ENCODE measurements at places on chromosomes 11 and 22.

DNA sequence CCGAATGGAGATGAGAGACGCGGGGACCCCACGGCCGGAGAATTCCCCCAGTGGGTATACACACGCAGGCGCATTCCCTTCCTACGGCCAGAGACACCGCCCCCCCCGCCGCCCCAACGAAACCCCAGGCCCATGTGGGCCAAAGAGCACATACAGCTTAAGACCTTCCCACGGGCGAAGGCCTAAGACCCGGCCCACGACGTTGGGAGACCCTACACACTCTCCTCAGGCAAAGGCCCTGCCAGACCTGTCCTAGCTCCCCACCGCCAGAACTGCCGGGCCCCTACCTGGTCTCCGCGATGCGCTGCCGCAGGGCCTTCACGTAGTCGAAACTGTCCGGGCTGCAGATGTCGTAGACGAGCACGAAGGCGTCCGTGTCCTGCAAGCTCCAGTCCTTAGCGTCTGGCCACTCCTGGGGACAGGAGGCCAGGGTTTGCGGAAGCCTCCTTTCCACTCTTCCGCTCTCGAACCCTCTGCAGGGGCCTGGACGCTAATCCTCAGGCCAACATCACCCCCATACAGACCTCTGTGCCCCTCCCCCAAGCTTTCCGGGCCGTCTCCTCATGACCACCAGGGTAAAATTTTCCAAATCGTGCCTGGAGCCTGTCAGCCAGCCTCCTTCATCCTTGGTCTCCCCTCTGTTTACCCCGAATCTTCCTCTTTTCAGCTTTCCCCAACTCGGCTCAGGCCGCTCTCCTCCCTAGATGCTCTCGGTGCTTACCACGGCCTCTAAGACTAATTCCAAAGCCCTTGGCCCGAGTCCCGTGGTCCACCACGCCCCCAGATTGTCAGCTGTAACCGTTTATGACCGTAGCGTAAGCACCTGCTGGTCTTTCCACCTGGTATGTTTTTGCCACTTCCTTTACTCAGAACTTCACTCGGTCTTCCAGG is 1.7 kb downstream of the RASL10A start:
- no peak for DNase-seq

DNA sequence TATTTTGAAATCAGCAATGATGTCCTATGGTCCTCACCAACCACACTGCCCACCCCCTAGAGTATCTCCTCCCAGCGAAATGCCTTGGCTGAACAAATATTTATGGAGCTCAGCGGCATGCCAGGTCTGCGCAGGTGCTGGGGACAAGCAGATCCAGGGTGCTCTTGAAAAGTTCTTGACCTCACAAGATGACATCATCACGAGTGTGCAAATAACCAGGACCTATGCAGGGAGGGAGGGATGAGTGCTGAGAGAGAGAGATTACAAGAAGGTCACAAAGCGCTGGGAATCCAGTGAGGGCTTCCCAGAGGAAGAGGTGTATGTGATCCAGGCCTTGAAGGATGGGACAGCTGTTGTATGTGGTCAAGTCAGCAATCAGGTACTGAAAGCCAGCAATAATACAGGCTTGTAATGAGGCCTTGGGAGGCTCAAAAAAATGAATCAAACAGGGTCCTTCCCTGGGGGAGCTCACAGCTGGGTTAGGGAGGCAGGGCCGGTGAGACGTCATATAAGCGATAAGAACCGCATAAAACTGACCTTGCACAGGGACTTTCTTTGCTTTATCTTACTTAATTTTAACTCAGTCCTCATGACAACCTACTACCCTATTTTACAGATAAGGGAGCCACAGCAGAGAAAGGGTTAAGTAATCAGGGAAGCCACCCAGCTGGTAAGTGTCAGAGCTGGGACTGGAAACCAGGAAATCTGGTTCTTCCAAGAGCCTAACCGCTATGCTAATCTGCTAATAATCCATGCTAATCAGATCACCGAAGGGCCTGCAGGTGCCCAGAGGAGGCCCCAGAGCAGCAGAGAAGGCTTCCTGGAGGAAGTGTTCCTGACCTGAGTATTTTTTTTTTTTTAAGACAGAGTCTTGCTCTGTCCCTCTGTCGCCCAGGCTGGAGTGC is 8.2 kb downstream of the ARRB1 start:
- no peak for DNase-seq

DNA sequence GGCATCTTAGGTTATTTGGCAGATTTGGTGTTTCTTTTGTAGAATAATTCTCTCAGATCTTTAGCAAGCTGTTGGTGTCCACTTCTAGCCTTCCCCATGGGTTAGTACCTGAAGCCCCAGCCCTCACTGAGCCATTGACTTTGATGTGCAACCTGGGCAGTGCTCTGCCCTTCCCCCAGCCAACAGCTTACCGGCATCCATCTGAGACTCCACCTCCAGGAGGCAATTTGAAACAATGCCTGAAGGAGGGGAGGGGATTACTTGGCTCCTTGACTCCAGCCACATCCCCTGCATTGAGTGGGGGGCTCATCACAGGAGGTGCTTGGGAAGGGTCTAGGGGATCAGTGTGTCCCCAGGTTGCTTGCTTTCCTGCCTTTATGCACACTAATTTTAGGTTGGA is 114.8 kb downstream of the TRIM29 start:
- no peak for DNase-seq

DNA sequence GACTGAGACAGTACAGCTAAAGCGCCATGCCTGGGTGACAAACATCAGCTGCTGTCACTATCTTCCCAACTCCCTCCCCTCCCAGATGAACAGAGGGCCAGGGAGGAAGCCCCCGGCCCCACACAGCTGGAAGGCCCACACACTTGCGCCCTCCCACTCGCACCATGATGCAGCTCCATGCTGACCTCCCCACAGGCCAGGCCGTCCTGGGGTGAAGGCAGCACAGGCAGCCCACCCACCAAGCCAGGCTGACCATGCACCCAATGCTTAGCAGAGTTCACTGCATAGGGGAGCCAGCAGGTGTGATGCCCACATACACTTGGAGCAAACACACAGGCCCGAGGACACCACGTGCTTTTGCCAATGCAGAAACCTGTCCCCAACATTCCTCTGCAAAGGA is 22.1 kb downstream of the LRFN4 start:
- no peak for DNase-seq

GRCh38 chr22:20156611-20157429 is 6.0 kb upstream of the CCDC188 start:
- DNase-seq = peak; percentile 61

- DNase-seq = no peak
Observed at GRCh38 chr22:43471606-43472135, 59.9 kb downstream of the MPPED1 start.

DNA sequence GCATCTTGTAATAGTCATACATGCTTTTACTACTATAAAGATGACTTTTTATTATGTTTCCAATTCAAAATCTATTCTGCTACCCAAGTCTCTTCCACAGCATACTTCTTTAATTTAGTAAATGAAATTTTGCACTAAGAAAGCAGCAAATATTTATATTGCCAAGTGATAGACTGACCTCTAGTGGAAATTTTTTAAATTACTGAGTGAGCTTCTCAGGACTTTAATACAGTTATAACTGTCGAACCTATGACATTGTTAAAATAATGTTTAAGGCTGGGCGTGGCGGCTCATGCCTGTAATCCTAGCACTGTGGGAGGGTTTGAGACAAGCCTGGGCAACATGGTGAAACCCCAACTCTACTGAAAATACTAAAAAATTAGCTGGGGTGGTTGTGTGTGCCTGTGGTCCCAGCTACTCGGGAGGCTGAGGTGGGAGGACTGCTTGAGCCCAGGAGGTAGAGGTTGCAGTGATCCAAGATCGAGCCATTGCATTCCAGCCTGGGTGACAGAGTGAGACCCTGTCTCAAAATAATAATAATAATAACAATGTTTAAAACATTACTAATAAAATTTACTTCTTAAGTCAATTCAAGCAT is 27.3 kb downstream of the STK33 start:
- peak; percentile 65 for DNase-seq

GRCh38 chr11:64870176-64870892 is 8.1 kb downstream of the EHD1 start:
- no peak for DNase-seq

- no peak for DNase-seq
Observed at GRCh38 chr11:969651-970205, 44.1 kb downstream of the AP2A2 start.

- DNase-seq = no peak
Observed at GRCh38 chr11:66720223-66720898, 8.7 kb downstream of the SPTBN2 start.

DNA sequence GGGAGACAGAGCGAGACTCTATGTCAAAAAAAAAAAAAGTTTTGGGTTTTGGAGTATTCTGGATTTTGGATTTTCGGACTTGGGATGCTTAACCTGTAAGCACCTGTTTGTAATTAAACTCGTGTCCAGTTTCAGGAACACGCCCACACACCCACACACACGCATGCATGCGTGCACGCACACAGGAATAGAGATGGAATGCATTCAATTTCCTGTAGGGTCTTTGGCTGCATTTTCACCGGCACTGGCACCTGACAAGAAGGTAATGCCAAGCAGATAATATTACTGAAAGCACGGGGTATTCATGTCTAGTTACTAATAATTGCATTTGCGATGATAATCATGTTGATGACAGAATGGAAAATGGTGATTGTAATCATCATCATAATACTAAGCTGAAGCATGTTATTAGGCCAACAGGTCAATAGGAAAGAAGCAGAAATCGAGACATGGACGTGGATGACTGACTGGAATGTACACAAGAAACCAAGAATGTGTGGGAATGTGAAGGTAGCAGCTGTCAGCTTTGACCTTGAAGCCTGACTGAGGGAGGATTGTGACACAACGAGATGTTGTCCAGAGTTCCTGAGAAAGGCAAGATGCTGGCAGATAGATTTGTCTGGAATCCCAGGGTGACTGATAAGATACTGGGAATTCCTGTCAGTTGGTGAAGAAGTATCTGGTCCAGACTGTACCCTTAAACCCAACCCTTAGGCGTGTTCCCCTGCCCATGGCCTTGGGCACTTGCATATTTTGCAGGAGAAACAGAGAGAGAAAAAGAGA is 108.6 kb downstream of the SYN3 start:
- DNase-seq = no peak

GRCh38 chr11:97570636-97571035 is 1180.8 kb downstream of the JRKL start:
- DNase-seq = no peak

DNA sequence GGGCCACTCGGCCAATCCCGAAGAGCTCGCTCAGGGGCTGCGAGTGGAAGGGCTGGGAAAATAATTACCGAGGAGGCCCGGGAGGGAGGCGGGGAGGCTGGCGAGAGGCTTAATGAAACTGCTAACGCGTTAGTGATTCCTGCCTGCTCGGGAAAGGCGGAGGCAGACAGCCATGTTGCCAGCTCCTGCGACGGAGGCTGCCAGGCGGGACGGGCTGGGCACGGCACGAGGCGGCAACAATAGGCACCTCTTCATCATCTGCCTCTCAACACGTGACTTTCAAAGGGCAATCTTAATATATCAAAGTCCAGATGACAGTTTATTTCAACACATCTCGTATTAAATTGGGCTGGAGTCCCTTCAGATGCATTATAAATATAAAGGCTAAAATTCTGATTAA is 68.0 kb upstream of the TCF20 start:
- DNase-seq = no peak

DNA sequence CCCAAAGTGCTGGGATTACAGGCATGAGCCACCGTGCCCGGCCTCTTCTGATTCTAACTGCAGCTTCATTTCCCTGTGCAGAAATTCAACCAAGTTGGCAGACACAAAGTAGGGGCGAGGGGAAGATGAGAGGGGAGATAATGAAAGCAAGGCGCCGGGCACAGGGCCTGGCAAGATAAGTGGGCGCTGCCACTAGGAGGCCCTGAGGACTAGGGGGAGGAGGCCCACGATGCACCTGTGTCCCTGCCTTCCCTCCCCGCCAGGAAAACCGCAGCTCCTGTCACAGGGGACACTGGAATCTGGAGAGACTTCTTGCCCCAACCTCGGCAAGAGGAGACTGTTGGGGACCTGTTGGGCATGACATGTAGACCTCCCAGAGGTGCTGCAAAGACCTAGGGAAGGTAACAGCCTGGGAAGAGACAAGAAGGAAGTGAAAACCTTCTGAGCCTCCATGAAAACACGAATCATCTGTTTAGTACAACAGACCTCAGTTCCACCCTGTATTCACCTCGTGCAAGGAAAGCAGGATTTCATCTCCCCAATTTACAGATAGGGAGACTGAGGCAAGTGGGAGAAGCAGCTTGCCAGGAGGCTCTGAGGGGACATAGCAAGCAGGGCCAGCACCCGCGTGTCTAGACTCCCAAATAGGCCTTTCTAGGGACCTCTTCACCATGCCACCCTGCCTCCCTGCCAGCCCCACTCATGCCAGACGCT is 3.1 kb upstream of the LGALS1 start:
- no peak for DNase-seq

GRCh38 chr22:44638971-44639760 is 62.8 kb upstream of the PRR5 start:
- no peak for DNase-seq

- no peak for DNase-seq
Observed at GRCh38 chr11:67268962-67269268, 2.6 kb downstream of the GRK2 start.

Data from LoVo (cell line).